ENCODE measurements at places on chromosomes 3 and 15. TPM values are rescaled to one million over a fixed set of nuclear protein-coding genes. Genes with fewer than 3 reads are reported as not detected.

SLC27A2 gene
- 19.7 TPM for total RNA-seq

CA12 gene
- 174 TPM for total RNA-seq

GOLGA8T gene
- total RNA-seq = not detected

CP gene
- not detected for total RNA-seq

VEPH1 gene
- 0.83 TPM for total RNA-seq

COL8A1 gene
- total RNA-seq = 11.9 TPM

- peak; percentile 24 for DNase-seq
Measured at GRCh38 chr3:194537732-194538247, 51.0 kb upstream of the ATP13A3 start.

- DNase-seq = no peak
Measured at GRCh38 chr15:67018441-67018840, 47.0 kb upstream of the SMAD3 start.

GRCh38 chr15:49467746-49468480 lies 44.9 kb downstream of the FGF7 start:
- no peak for DNase-seq

GRCh38 chr15:95475067-95475466 lies 855.4 kb upstream of the NR2F2 start:
- no peak for DNase-seq

GRCh38 chr15:31339558-31339895 lies 12.9 kb downstream of the KLF13 start:
- DNase-seq = peak; percentile 51

DNA sequence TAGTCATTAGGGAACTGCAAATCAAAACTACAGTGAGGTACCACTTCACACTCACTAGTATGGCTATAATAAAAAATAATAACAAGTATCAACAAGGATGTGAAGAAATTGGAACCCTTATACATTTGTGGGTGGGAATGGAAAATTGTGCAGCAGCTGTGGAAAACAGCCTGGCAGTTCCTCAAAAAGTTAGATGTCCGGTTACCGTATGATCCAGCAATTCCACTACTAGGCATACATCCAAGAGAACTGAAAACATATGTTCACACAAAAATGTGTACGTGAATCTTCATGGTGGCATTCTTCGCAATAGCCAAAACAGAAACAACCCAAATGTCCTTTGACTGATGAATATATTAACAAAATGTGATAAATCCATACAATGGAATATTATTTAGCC lies 187.9 kb upstream of the LYSMD4 start:
- no peak for DNase-seq

- no peak for DNase-seq
Measured at GRCh38 chr3:17035033-17035432, 150.3 kb downstream of the PLCL2 start.

DNA sequence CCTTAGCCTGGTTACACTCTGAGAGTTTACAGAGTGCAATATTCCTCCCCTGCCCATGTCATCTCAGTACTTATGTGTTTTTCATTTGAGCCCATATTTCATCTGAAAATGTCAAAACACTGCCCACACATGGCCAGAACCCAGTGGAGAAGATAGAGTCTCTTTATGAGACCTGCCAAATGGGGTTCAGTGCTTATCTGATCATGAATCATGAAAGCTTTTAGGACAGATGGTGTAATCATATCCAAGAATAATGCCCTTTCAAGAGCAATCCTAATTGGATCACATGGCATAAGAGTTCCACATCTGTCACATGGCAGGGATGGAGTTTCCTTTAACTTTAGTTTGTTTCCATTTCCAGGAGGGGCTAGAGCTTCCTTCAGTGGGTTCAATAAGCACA lies 77.2 kb upstream of the AGBL1 start:
- peak; percentile 20 for DNase-seq

- DNase-seq = no peak
Measured at GRCh38 chr3:184096811-184097383, at the start of gene HTR3E. TSS of gene HTR3E (plus strand) at chr3:184097064. CDS start at chr3:184097530, 466 bp downstream.

DNA sequence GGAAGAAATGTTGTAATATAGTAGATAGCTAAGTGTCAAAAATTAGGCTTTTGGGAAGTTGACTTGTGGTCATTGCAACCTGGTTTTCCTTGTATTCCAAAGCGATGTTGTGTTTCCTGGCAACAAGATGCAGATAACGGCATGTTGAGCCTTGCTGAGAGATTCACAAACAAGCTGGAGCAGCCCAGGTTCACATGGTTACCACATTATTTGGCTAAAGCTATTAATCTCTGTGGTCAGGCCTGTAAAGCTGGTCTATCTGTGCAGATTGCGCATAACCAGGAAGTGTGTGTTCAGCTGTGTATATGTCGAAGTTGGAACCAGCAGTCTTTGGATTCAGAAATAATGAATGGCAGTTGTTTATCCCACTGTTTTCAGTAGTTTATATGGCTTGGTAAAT lies 6.6 kb downstream of the TIPARP start:
- peak; percentile 97 for DNase-seq

- no peak for DNase-seq
Measured at GRCh38 chr3:22419261-22419660, 668.3 kb upstream of the ZNF385D start.

DNA sequence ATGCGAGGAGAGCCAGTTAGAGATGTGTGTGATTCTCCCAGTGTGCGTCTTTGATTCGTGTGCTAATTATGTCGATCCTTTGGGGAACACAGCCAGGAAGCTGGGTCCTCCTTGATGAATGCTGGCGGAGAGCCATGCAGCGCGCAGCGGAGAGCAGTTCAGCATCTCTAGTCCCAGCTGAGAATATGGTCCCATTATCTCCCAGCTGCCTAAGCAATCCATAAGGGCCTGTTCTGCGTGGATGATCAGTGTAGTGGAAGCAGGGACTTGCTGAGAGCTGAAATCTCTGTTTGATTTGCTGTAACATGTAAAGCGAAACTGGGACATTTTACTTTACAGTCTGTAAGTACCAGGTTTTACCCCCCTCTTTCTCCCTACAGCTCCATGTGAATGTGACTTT lies 412.7 kb downstream of the CNTN4 start:
- no peak for DNase-seq

- DNase-seq = no peak
Measured at GRCh38 chr15:63600001-63600615, 2.9 kb downstream of the FBXL22 start.

DNA sequence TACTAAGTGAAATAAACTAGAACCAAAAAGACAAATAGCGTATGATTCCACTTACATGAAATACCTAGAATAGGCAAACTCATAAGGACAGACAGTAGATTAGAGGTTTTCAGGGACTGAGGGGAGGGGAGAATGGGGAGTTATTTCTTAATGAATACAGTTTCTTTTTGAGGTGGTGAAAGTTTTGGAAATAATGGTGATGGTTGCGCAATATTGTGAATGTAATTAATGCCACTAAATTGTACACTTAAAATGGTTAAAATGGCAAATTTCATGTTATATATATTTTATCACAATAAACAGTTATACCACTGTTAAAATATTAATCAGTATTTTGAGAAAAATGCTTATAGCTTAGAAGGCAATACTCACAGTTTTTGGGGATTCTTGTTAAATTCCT lies 11.0 kb downstream of the UBE2E1 start:
- no peak for DNase-seq

Measured in mammary epithelial cell (primary cell).